ENCODE measurements at places on chromosomes 1 and 21. TPM values are rescaled to one million over a fixed set of nuclear protein-coding genes. Genes with fewer than 3 reads are reported as not detected.

The S100A14 gene
- 0.45 TPM for total RNA-seq

The RGS16 gene
- total RNA-seq = 0.17 TPM

The LTN1 gene
- total RNA-seq = 6.8 TPM

The RGS18 gene
- total RNA-seq = not detected

The GPR37L1 gene
- total RNA-seq = 0.14 TPM

The FAM72A gene
- total RNA-seq = 11.0 TPM

The TBCE gene
- total RNA-seq = 52.3 TPM

The PANK4 gene
- 10.3 TPM for total RNA-seq

The GRHL3 gene
- total RNA-seq = 0.67 TPM

The CELA3B gene
- not detected for total RNA-seq

The DTL gene
- total RNA-seq = 26.7 TPM

The LGALS8 gene
- 52.9 TPM for total RNA-seq

The CACNA1S gene
- total RNA-seq = not detected

The OR6K3 gene
- not detected for total RNA-seq

The DESI2 gene
- total RNA-seq = 35.4 TPM

The BRINP2 gene
- total RNA-seq = 0.43 TPM

The ARMH1 gene
- 0.28 TPM for total RNA-seq

The LCE3E gene
- not detected for total RNA-seq

The PLEKHA6 gene
- total RNA-seq = 22.2 TPM

The OR2L5 gene
- not detected for total RNA-seq

The KRTAP19-3 gene
- total RNA-seq = not detected

The KAZN gene
- 3.9 TPM for total RNA-seq

The GPR61 gene
- not detected for total RNA-seq

Measured in A549 treated with RU486 at 1 μM for 4 hours (cell line).